ENCODE measurements at places on chromosomes 4 and X.

DNA sequence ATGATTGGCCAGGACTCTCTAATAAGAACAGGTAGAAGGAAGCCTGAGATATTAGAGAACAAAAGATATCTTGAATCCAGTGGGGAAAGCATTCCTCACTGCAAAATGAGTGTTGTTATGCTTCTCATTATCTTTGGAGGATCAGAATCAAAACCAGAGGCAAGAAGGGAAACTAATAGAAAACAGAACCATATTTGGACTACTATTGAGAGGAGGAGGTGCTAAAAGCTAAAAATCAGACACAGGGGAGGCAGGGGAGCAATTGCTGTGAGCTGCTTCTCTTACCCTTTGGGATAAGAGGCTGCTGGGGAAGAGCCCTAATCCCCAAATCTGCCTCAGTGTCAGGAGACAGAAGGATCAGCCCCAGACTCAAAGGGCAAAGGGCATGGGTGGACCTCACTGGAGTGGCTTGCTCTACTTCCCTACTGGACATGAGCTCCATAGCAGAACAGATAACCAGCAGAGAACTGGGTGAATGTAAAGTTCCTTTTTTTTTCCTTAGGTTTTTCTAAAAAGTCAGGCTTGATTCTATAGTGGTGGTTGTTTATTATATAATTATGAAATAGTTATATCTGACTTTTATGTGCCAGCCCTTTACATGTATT is 60.1 kb downstream of the SEPTIN11 start:
- DNase-seq = no peak

- DNase-seq = no peak
These were observed 12.7 kb downstream of the MSANTD1 start for GRCh38 chr4:3261411-3262207.

DNA sequence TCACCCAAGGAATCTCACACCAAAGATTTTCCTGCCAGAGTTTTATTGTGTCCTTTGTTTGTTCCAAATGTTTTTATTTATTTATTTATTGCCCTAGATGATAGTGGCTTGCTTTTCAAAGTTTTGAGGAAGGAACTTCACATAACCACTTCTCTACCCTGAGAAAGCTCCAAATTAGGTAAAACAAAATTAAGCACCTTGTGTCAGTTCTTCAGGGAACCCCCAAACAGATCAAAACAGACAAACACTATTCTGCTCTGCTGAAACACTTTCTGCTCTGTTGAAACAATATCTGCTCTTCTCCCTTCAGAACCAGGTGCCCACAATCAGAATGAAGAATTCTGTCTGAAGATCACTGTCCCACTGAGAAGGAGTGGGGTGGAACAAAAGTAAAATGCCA is 16.5 kb upstream of the CYBB start:
- no peak for DNase-seq

DNA sequence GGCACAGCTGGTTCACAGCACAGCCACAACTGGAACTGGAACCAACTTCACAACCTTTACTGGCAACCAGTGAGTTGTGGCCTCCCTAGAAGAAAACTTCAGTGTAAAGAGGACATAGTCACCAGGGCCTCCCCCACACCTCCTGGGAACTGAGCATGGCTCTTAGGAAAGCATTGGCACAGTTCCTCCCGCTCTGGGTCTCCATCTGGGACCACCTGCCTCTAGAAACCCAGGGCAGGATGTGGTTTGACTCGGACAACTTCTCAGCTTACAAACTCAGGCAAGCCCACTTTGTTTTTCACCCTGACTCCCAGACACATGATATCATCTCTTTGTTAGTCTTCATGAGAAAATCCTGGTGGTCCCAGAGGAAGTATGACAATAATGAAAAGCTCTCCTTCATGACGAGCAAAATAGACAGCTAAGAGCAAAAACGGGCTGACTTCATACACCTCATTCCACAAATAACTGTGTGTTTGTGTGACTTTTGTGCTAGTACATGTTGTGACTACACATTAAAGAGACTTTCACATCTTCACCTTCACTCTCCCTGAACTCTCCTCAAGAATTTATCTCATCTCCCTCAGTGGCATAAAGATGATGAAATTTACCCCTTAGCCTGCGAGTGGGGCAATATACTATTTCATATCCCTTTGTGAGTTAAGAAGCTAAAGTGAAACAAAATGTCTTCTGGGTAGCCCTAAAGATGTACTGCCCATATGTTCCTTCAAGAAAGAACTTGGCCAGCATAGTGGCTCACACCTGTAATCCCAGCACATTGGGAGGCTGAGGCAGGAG is 75.4 kb downstream of the SH3KBP1 start:
- DNase-seq = no peak

DNA sequence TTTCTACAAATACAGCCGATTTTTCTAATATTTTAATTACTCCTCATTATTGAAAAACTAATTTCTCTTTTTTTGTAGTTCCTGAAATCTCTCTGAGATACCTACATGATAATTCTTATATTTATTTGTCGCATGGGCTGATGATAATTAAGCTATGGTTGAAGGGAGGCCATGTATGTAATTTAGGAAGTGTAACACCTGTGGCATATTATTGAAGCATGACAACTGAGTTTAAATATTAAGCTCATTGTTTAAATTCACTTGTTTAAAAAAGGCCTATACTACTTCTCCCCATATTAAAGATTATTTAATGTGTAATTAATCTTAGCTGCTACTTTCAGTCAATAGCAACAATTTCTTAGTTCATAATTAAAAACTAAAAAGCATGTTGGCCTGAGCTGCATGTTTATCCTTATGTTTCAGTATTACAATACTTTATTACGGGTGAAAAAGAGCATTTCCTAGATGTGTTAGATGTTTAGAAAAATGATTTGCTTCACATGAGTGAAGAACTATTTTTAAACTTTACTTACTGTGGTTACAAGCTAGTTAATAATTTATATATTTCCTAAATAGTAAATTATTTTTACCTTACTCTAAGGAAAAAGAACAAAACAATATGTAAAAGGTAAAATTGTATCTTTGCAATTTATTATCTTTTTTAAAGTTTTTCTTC is 122.4 kb downstream of the RAP1GDS1 start:
- DNase-seq = no peak

GRCh38 chr4:110614173-110614963 is 8.5 kb downstream of the PITX2 start:
- no peak for DNase-seq

GRCh38 chr4:115275615-115276014 is 162.2 kb upstream of the NDST4 start:
- no peak for DNase-seq

DNA sequence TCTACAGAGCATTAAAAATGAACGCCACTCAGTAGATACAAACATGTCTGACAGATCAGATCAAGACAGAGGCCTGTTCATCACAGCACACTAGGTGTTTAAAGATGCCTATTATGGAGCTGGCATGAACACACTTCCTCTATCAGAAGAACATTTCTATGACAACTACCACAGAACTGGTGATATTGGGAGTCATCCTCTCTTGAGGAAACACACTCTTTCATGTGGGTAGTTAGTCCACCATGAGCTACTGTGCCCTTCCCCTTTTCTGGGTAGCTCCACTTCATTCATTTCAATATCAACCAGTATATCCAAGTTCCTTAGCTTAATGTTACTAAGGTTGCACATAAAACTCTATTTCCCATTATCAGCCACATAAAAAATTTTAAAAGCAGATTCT is 46.7 kb downstream of the MAOB start:
- no peak for DNase-seq

DNA sequence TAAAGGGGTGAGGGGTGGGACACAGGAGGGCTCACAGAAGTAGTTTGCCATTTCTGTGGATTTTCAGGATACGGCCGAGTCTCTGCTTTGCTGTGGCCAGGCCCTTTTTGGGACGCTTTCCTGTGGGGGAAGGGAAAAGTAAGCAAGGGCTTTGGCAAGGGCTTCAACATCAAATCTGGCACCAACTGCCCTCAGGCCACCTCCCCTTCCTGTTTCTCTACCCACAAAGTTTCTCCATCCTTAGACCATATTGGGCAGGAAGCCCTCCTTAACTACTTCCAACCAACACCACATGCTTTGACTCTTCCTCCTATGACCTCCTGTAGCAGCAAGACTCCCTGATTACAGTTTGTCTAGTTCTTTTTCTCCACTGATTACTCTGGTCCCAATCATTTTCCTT is 105.1 kb downstream of the PHF8 start:
- no peak for DNase-seq

DNA sequence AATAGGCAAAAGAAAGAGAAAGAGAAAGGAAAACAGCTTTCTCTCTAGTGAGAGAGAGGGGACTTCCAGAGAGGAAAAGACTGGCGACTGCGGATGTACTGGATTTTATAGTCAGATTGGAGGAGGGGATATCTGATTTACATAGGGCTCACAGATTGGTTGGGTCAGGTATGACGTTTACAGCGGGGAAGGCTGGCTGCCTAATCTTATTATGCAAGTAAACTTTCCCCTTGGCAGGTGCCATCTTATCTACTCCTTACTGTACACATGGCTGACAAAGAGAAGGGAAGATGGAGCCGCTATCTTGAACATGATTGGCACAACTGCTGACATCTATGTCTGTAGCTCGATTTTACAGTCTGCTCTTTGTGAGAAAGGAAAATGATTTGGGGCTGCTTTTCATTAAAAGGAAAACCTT is 25.4 kb downstream of the RBPJ start:
- DNase-seq = no peak

DNA sequence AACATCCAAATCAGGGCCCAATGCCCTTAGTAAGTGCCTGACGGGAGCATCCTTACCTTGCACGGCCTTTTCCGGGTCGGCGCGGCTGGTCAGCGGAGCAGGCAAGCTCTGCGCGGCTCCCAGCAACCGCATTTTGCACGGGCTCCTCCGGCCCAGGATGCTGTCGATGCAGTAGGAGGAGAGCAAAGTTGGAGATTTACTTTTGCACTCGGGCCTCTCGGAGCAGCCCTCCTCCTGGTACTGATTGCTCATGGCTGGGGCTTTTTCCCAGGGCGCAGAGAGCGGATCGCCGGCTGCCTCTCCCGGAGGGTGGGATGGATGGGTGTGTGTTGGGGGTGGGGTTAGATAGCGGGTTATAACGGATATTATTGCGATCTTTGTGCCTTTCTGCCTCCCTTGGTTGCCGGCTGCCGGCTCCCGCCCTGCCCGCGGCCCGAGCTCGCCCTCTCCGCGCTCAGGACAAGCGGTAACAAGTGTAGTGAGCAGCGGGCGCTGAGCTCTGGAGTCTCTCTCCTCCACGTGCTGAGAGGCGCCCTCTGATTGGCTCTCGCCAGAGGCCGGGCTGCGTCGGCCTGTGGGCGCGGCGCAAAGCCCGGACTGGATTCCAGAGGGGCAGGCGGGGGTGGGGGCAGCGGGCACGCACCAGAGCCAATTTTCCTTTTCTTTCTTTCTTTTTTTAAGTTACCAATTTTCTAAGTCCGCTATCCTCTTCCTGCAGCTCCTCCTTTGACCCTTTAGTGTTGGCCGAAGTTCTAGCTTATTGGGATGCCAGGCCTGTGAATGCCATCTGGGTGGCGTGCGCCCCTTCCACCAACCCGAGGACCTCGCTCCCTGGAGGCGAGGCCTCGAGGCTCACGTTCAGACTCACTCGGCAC is at the start of gene ARX:
ARX (minus strand) TSS at position 480 of the 875 bp plus-strand sequence; CDS start at position 252, 228 bp downstream.
- no peak for DNase-seq

- DNase-seq = no peak
These were observed 124.6 kb downstream of the ANOS1 start for GRCh38 chrX:8607326-8607725.

DNA sequence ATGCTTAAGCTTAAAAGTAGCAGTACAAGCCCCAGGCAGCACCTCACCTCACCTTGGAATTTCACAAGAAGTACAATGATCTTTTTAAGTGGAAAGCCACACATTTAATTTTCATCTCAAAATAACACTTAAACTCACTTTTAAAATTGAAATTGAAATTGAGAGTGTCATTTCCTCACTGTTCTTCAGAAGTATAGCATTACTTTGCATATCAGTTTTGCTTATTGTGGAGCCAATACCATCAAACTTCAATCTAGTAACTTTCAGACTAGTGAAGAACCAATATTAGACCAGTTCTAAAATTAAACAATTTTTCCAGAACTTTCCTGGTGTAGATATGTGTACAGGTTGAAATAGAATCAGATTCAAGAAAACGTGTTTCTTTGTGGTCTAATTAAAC is 242.4 kb downstream of the NDST4 start:
- DNase-seq = no peak

- DNase-seq = no peak
These were observed 191.0 kb downstream of the NSUN7 start for GRCh38 chr4:40940756-40941155.

GRCh38 chr4:68683034-68683433 is 12.6 kb upstream of the UGT2B15 start:
- no peak for DNase-seq

GRCh38 chr4:1062419-1062818 is 50.9 kb downstream of the RNF212 start:
- no peak for DNase-seq

DNA sequence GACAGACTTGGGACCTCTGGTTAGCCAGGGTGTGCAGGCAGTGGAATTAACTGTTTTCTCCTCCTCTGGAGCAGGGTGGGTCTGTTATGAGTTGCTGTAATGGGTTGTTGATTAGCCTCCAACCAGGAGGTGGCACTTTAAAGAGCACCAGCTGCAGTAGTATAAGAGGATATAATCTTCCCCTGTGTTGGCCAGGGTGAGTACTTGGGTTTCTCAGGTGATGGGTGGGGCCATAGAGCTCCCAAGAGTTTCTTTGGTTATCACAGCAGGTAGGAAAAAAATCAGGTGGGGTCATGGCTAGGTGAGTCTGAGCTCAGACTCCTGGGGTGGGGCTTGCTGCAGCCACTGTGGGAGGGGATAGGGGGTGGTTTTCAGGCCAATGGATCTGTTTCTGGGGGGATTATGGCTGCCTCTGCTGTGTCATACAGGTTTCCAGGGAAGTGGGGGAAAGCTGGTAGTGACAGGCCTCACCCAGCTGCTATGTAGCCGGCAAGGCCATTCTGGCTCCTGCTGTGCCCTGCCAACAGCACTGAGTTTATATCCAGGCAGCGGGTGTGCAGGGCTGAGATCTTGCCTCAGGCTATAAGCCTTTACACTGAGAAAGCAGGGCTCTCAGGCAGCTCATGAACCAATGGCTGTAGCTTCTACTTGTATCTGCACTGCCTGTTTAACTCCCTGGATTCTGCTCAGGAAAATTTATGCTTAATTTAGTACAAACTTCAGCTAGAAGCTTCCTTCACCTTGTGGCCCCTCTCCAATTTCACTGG is 70.1 kb downstream of the CCNG2 start:
- DNase-seq = no peak

- no peak for DNase-seq
These were observed 228.1 kb upstream of the ANXA3 start for GRCh38 chr4:78323439-78323838.

DNA sequence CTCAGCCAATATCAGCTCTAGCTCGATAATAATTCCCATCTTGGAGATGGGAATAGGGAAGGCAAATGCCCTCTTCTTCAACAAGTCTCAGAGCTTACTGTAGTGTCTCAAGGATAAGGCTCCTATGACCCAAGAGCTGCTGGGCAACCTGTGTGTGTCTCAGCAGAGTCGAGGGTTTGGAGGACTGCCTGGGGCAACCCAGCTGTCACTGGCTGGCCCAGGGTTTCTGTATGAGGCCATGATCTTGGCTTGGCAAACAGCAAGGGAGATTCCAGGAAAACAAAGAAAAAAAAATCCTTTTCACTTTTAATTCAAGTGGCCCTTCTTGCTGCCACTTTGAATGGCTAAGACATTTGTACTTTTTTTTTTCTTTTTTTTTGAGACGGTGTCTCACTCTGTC is 34.4 kb downstream of the TMSB4X start:
- no peak for DNase-seq

GRCh38 chrX:2500803-2501558 is at the start of the genes DHRSX and ZBED1:
DHRSX (minus strand) TSS chrX:2500976; CDS start chrX:2500925, 51 bp downstream.
ZBED1 (minus strand) TSS chrX:2500976; CDS start chrX:2490719, 10,257 bp downstream.
- DNase-seq = peak; percentile 21

- no peak for DNase-seq
These were observed 164.1 kb upstream of the PPARGC1A start for GRCh38 chr4:24053934-24054333.

- DNase-seq = no peak
These were observed 317.0 kb upstream of the ANXA10 start for GRCh38 chr4:167775375-167775774.
